Activated CD8-positive, alpha-beta T cell treated with anti-CD3 and anti-CD28 coated beads, Interleukin-2, amount 10 ng/mL, durations not matched to agents 7 days and 5 days (primary cell): ENCODE measurements at places on chromosomes 3 and 15. TPM values are rescaled to one million over a fixed set of nuclear protein-coding genes. Genes with fewer than 3 reads are reported as not detected.

DNA sequence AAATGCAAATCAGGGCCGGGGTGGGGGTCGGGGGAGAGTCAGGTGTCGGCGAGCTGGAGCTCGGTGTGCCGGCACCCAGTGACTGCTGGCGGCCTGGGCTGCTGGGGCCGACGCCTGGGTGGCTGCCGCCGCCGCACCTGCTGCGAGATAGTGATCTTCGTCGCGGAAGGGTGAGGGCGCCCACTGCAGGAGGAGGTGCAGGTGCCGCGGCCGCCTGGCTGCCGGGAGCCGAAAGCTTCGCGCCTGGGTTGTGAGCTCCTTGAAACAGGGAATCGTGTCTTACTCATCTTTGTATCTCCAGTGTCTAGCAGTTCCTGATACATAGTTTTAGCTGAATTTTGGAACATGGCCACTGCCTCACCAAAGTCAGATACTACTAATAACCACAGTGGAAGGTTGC is 64.0 kb upstream of the CPOX start:
- DNase-seq, result peak; percentile 64
- H3K27me3 ChIP-seq, result peaks cover 26% of the 10 kb centered on the region
- H3K4me3 ChIP-seq, result no peak overlapping the region
- H3K36me3 ChIP-seq, result no peaks in the 10 kb centered on the region
- peaks cover 3% of the 10 kb centered on the region for H3K4me1 ChIP-seq
- no peak overlapping the region for H3K27ac ChIP-seq

DNA sequence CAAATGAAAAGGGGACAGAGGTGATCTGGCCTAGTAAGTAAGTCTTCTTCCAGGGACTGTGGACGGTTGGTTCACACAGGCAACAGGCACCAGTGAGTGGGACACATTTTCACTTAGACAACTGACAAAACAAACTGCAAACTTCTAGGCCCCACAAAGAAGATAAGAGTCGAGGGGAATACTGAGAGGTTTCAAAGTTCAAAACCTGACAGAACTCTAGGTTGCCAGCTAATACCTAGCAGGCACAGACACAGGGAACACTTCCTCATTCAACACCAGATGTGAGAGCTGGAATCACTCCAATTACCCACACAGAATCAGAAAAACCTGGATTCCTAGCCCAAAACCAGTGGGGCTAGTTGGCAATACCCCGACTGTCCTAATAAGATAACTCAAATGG is 621.7 kb downstream of the ZPLD1 start:
- H3K27ac ChIP-seq, result no peak overlapping the region
- no peak overlapping the region for H3K4me3 ChIP-seq
- no peak for DNase-seq

- peaks cover 67% of the 10 kb centered on the region for H3K27me3 ChIP-seq
- DNase-seq, result peak; percentile 32
- peak overlapping the region; percentile 60 for H3K4me3 ChIP-seq
- peaks cover 16% of the 10 kb centered on the region for H3K4me1 ChIP-seq
- H3K36me3 ChIP-seq, result no peaks in the 10 kb centered on the region
Observed at GRCh38 chr15:91099616-91099994, 452 bp upstream of the SV2B start.

- H3K36me3 ChIP-seq, result no peaks in the 10 kb centered on the region
- no peaks in the 10 kb centered on the region for H3K27me3 ChIP-seq
- no peaks in the 10 kb centered on the region for H3K4me1 ChIP-seq
- H3K4me3 ChIP-seq, result no peak overlapping the region
Observed at GRCh38 chr3:103976931-103977339, 1389.8 kb upstream of the ALCAM start.

GRCh38 chr15:101187820-101188636 is 63.8 kb downstream of the CHSY1 start:
- H3K27ac ChIP-seq, result peak overlapping the region; percentile 50
- no peaks in the 10 kb centered on the region for H3K27me3 ChIP-seq
- no peak overlapping the region for H3K4me3 ChIP-seq
- H3K36me3 ChIP-seq, result peaks cover 50% of the 10 kb centered on the region
- H3K4me1 ChIP-seq, result peaks cover 78% of the 10 kb centered on the region
- DNase-seq, result no peak

DNA sequence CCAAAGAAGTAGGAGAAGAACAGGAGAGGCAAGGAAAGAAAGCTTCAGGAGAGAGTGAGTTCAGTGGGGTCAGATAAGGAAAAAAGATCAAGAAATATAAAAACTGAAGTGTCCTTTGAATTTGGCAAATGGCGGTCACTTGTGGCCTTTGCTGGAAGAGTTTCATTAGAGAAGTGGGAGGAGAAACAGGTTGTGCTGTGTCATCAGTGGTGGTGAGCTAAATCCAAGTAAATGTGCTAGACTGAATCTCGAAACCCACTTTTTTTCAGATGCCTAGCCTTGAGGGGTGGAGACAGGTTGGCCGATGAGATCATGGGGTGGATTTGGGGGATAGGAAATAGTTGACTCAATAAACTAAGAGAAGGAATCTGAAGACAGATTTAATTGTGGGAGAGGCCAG is 43.7 kb downstream of the CHRD start:
- no peak overlapping the region for H3K27ac ChIP-seq
- H3K4me1 ChIP-seq, result no peaks in the 10 kb centered on the region
- H3K4me3 ChIP-seq, result no peak overlapping the region
- no peaks in the 10 kb centered on the region for H3K36me3 ChIP-seq

- no peaks in the 10 kb centered on the region for H3K27me3 ChIP-seq
- H3K27ac ChIP-seq, result no peak overlapping the region
- H3K4me3 ChIP-seq, result no peak overlapping the region
Observed at GRCh38 chr15:99333413-99333812, 82.1 kb downstream of the LRRC28 start.

DNA sequence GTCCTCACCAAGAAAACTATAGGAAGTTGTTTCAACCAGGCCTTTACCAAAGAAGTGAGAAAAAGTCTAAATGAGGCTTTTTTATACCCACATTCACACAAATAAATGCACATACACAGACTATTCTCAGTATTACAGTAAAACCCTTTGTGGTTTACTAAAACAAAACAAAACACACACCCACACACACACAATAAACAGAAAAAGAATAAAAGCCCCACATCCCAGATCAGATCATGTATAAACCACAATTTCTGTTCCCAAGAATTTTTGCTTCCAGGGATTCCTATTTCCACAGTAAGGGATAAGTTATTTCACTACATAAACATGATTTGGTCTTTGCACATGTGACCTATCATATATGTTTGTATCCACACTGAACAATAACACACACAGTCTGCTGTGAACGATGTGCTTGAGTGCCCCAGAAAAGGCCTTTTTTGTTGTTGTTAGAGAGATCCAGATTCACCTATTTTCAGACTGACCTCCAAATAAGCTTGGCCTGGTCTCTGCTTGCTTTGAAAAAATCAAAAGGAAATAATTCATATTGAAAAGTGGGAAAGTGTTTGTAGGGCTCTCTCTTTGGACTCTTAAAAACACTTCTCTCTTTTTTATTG is 283.4 kb upstream of the ATP11B start:
- no peak overlapping the region for H3K27ac ChIP-seq
- no peak overlapping the region for H3K4me3 ChIP-seq
- H3K4me1 ChIP-seq, result no peaks in the 10 kb centered on the region
- H3K27me3 ChIP-seq, result peaks cover 5% of the 10 kb centered on the region
- H3K36me3 ChIP-seq, result no peaks in the 10 kb centered on the region

DNA sequence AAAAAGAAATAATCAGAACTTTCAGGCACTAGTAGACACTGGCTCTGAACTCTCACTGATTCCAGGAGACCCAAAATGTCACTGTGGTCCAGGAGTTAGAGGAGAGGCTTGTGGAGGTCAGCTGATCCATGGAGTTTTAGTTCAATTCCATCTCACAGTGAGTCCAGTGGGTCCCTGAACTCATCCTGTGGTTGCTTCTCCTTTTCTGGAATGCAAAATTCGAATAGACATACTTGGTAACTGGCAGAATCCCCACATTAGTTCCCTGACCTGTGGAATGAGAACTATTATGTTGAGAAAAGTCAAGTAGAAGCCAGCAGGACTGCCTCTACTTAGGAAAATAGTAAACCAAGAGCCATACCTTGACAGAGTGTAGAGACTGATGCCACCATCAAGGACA is 87.3 kb upstream of the OXTR start:
- H3K27ac ChIP-seq, result no peak overlapping the region
- no peaks in the 10 kb centered on the region for H3K4me1 ChIP-seq
- H3K27me3 ChIP-seq, result no peaks in the 10 kb centered on the region
- no peak for DNase-seq
- H3K4me3 ChIP-seq, result no peak overlapping the region
- H3K36me3 ChIP-seq, result peaks cover 2% of the 10 kb centered on the region

DNA sequence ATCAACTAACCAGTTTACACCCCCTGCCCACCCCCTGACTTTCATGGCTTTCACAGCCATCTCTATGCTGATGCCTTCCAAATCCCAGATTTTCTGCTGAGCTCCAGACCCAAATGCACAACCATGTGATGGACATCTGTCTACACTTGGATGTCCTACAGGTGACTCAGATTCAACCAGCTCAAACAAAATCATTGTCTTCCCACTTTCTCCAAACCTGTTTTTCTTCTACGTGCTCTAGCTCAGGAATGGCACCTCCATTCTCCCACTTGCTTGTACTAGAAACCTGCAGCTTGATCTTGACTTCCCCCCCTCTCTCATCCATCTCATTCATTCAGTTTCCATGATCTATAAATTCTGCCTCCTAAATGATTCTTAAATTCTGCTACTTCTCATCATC is 34.1 kb upstream of the RARRES1 start:
- no peak for DNase-seq
- no peaks in the 10 kb centered on the region for H3K27me3 ChIP-seq
- no peak overlapping the region for H3K4me3 ChIP-seq
- H3K27ac ChIP-seq, result no peak overlapping the region
- H3K36me3 ChIP-seq, result no peaks in the 10 kb centered on the region

GRCh38 chr3:67302489-67302888 is 304.4 kb downstream of the KBTBD8 start:
- H3K27me3 ChIP-seq, result no peaks in the 10 kb centered on the region
- no peaks in the 10 kb centered on the region for H3K4me1 ChIP-seq
- no peak for DNase-seq
- H3K4me3 ChIP-seq, result no peak overlapping the region
- H3K36me3 ChIP-seq, result no peaks in the 10 kb centered on the region
- no peak overlapping the region for H3K27ac ChIP-seq

- H3K36me3 ChIP-seq, result no peaks in the 10 kb centered on the region
- H3K4me1 ChIP-seq, result peaks cover 5% of the 10 kb centered on the region
Observed at GRCh38 chr15:67501177-67501835, 19.6 kb upstream of the C15orf61 start.

- H3K4me3 ChIP-seq, result no peak overlapping the region
- no peaks in the 10 kb centered on the region for H3K36me3 ChIP-seq
- no peak for DNase-seq
- H3K4me1 ChIP-seq, result no peaks in the 10 kb centered on the region
Observed at GRCh38 chr3:135490219-135490915, 475.2 kb upstream of the PPP2R3A start.

- H3K27me3 ChIP-seq, result no peaks in the 10 kb centered on the region
- H3K27ac ChIP-seq, result no peak overlapping the region
- H3K36me3 ChIP-seq, result no peaks in the 10 kb centered on the region
- H3K4me3 ChIP-seq, result no peak overlapping the region
- no peak for DNase-seq
Observed at GRCh38 chr15:36519067-36519466, 60.4 kb upstream of the CDIN1 start.

- H3K36me3 ChIP-seq, result no peaks in the 10 kb centered on the region
- no peak for DNase-seq
- H3K27me3 ChIP-seq, result no peaks in the 10 kb centered on the region
- no peak overlapping the region for H3K27ac ChIP-seq
- peaks cover 13% of the 10 kb centered on the region for H3K4me1 ChIP-seq
Observed at GRCh38 chr3:195123281-195123691, 147.7 kb downstream of the XXYLT1 start.

The CHRNA5 gene
- 2.1 TPM for total RNA-seq

The UBE2E2 gene
- 11.8 TPM for total RNA-seq

The HIGD2B gene
- total RNA-seq, result 0.24 TPM

The SYNM gene
- total RNA-seq, result 0.18 TPM

The TOMM70 gene
- total RNA-seq, result 42.1 TPM

The BTLA gene
- total RNA-seq, result 26.0 TPM

The LRRC49 gene
- not detected for total RNA-seq

The LOXL1 gene
- total RNA-seq, result 8.4 TPM

The SLC22A13 gene
- 0.58 TPM for total RNA-seq

The AHSG gene
- total RNA-seq, result not detected

The GRK7 gene
- total RNA-seq, result not detected
